Psoas muscle (tissue), 8 donors: ENCODE measurements at places on chromosomes 4 and X. TPM values are rescaled to one million over a fixed set of nuclear protein-coding genes. Genes with fewer than 3 reads are reported as not detected.

GRCh38 chrX:17817251-17817650 lies 43.8 kb downstream of the RAI2 start:
- H3K36me3 ChIP-seq: no peaks in the 10 kb centered on the region
- no peak for DNase-seq
- H3K27ac ChIP-seq: no peak overlapping the region
- no peaks in the 10 kb centered on the region for H3K27me3 ChIP-seq

DNA sequence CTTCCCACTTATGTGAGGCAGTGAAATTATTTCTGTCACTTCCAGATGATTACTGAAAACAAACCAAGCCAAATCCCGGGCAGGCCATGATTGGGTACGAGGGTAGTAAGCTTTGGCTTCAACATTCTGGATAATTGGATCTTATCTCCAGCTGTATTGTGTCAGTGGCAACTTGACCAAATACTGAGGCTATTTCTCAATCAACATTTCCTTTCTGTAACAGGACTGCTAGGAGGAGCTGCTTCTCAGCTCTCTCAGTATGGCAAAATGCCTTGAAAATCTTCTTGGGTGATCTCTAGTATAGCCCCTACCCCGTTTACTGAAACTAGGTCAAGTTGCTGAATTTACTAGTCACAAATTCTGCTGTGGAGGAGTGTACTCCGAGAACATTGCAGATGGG lies 169.3 kb upstream of the FRMPD4 start:
- no peaks in the 10 kb centered on the region for H3K4me1 ChIP-seq
- H3K27ac ChIP-seq: no peak overlapping the region
- H3K36me3 ChIP-seq: no peaks in the 10 kb centered on the region
- DNase-seq: no peak
- H3K4me3 ChIP-seq: no peak overlapping the region

DNA sequence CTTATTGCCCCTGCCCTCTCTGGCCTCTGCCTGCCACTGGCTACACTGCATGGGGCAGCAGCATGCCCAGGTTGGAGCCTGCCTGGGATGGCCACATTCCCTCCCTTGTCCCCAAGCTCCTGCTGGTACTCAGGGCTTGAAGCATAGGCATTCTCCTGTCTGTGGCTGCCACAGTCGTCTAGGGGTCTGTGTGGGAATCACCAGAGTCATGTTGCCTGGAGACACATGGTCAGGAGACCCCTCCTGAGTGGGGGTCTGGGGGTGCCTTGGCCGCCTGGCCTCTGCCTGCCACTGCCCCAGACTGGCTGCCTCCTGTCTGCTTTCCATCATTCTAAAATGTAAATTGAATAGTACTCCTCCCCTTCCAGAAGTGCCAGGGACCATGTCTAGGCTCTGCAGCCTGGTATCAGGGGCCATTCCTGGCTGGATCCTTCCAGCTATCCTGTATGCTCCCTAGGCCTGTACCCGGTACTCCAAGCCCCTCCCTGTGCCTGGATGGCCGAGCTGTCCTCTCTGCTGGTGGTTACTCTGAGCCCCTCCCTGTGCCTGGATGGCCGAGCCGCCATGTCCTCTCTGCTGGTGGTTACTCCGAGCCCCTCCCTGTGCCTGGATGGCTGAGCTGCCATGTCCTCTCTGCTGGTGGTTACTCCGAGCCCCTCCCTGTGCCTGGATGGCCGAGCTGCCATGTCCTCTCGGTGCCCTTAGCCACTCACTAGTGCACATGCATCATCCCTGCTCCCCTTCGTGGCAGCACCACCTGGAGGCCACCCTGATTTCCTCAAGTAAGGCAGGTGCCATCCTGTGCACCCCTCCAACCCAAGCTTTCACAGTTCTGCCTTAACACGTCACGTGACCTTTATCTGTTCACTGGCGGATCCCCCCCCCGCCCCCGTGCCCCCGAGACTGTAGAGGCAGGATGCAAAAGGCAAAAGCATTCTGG lies 5.5 kb upstream of the NKX1-1 start:
- no peaks in the 10 kb centered on the region for H3K36me3 ChIP-seq
- H3K27me3 ChIP-seq: peaks cover 92% of the 10 kb centered on the region
- no peak overlapping the region for H3K4me3 ChIP-seq
- no peaks in the 10 kb centered on the region for H3K4me1 ChIP-seq

DNA sequence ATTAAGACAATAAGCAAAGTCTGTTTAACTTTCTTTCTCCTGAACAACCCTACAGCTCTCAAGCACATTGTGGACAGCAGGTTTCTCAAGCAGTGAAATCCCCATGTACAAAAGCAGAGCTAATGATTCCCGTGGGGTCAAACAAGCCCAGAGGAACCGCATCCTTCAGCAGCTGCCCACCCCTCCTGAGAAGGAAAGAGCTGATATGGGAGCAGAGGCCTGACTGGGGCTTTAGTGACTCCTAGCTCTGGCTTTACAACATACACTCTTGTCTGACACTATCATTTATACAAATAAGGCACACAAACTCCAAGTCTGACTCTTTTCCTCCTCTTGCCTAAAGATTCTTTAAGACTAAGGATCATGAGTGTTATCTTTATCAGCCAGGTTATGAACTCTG lies 32.8 kb downstream of the HDAC8 start:
- H3K27me3 ChIP-seq: no peaks in the 10 kb centered on the region
- H3K36me3 ChIP-seq: no peaks in the 10 kb centered on the region
- no peak for DNase-seq
- H3K4me1 ChIP-seq: peaks cover 12% of the 10 kb centered on the region
- H3K27ac ChIP-seq: no peak overlapping the region

DNA sequence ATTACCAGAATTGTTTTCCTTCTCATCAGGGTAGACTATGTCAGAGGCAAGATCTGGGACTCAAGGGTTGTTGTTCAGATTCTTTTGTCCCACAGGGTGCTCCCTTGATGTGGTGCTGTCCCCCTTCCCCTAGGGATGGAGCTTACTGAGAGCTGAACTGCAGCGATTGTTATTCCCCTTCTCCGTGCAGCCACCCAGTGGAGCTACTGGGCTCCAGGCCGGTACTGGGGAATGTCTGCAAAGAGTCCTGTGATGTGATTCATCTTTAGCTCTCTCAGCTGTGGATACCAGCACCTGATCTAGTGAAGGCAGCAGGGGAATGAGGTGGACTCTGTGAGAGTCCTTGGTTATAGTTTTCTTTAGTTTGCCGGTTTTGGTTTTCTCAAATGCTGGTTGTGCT lies 247.4 kb upstream of the HAND2 start:
- H3K27ac ChIP-seq: no peak overlapping the region

GRCh38 chrX:9211269-9211668 lies 177.3 kb upstream of the FAM9B start:
- no peak for DNase-seq
- no peaks in the 10 kb centered on the region for H3K4me1 ChIP-seq
- no peak overlapping the region for H3K27ac ChIP-seq
- no peaks in the 10 kb centered on the region for H3K36me3 ChIP-seq
- no peaks in the 10 kb centered on the region for H3K27me3 ChIP-seq

DNA sequence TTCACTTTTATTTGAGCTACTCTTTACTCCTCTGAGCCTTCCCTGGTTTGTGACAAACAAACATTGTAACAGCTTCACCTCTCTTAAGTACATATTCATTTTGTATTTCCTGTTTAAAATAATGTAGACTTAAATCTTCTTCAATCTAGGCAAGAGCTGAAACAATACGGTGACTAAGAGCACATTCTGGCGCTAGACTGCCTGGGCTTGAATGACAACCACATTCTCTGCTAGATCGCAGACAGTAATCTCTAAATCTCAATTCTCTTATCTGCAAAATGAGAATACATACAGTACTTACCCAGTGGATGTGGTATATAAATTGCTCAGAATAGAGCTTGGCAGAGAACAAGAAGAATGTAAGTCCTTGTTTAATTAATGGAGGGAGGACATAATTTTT lies 144.8 kb downstream of the ARAP2 start:
- DNase-seq: no peak
- H3K27me3 ChIP-seq: no peaks in the 10 kb centered on the region
- H3K4me1 ChIP-seq: no peaks in the 10 kb centered on the region
- no peaks in the 10 kb centered on the region for H3K36me3 ChIP-seq

GRCh38 chr4:41041551-41041950 lies 172.8 kb downstream of the APBB2 start:
- H3K36me3 ChIP-seq: no peaks in the 10 kb centered on the region
- no peaks in the 10 kb centered on the region for H3K27me3 ChIP-seq
- DNase-seq: no peak
- no peak overlapping the region for H3K4me3 ChIP-seq

DNA sequence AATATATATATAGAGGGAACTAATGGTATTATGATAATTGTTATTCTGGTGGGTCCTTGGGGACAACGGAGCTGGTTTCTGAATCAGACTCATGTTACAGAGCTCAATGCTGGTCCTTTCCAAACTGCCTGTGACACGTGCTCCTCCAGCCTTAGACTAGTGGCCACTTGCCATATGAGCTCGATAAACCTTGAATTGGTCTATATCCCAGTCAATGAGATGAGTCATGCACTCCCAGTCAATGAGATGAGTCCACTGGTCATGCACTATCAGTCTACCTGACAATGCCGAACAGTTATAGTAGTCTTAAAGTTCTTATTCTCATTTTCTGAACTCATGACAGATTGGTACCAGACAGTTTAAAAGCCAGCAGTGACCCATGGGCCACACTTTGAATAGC lies 325.2 kb downstream of the LDB2 start:
- H3K27ac ChIP-seq: no peak overlapping the region
- no peak overlapping the region for H3K4me3 ChIP-seq
- no peaks in the 10 kb centered on the region for H3K27me3 ChIP-seq

GRCh38 chrX:78106651-78106986 lies 2.6 kb downstream of the PGK1 start:
- peaks cover 14% of the 10 kb centered on the region for H3K36me3 ChIP-seq
- peak overlapping the region; percentile 79 for H3K4me3 ChIP-seq
- H3K4me1 ChIP-seq: peaks cover 13% of the 10 kb centered on the region
- DNase-seq: no peak

GRCh38 chr4:52836120-52836519 lies 26.0 kb upstream of the RASL11B start:
- DNase-seq: no peak
- no peak overlapping the region for H3K4me3 ChIP-seq
- H3K4me1 ChIP-seq: peaks cover 32% of the 10 kb centered on the region
- no peaks in the 10 kb centered on the region for H3K36me3 ChIP-seq

- DNase-seq: no peak
- H3K27me3 ChIP-seq: no peaks in the 10 kb centered on the region
- no peaks in the 10 kb centered on the region for H3K4me1 ChIP-seq
- H3K27ac ChIP-seq: no peak overlapping the region
These were observed 276.9 kb downstream of the FAM47A start for GRCh38 chrX:33855251-33855650.

DNA sequence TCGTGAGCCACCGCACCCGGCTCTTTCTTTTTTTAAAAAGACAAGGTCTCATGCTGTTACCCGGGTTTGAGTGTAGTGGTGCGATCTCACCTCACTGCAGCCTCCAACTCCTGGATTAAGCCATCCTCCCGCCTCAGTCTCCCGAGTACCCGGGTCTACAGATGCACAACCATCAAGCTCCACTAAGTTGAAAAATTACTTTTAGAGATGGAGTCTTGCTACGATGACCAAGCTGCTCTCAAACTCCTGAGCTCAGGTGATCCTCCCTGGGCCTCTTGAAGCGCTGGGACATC lies 2.0 kb downstream of the SLC25A6 start:
- H3K4me3 ChIP-seq: peak overlapping the region; percentile 96
- no peaks in the 10 kb centered on the region for H3K27me3 ChIP-seq
- peak; percentile 4 for DNase-seq
- H3K27ac ChIP-seq: no peak overlapping the region
- peaks cover 63% of the 10 kb centered on the region for H3K36me3 ChIP-seq
- H3K4me1 ChIP-seq: peaks cover 42% of the 10 kb centered on the region

GRCh38 chrX:20225488-20225833 lies 41.2 kb downstream of the RPS6KA3 start:
- H3K4me1 ChIP-seq: no peaks in the 10 kb centered on the region
- DNase-seq: no peak
- H3K27me3 ChIP-seq: no peaks in the 10 kb centered on the region

DNA sequence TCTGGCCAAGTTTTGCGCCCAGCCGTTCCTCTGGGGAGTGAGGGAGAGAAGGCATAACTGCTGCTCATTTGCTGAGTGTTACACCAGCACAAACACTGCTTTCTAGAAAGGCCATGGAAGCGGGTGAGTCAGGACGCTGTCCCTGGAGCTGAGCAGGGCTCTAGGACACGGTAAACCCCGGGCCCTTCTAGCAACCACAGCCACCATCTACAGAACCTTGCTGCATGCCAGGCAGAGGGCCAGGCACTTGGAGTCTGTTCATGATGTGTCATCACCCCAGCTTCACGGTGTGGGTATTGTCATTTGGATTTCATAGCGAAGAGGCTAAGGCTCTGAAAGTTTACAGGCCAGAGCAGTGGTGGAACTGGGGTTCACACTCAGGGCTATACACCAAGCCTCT lies 31.8 kb upstream of the C4orf50 start:
- H3K27ac ChIP-seq: no peak overlapping the region
- DNase-seq: no peak
- H3K36me3 ChIP-seq: no peaks in the 10 kb centered on the region

DNA sequence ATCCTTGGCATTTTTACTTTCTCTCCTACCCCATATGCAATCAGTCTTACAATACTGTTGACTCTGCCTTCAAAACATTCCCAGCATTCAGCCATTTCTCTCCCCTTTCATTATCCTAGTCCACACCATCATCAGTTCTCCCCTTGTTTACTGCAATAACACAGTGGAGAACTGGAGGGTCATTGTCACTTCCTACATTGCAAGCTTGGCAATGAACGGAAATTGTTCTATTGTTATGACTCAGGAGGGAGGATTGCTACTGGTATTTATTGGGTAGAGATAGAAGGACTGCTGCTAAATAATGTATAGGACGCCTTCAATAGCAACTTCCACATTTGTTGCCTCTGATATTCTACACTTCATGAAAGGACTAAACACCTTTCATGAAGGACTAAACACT lies 231.8 kb downstream of the BANK1 start:
- no peaks in the 10 kb centered on the region for H3K4me1 ChIP-seq
- H3K27ac ChIP-seq: no peak overlapping the region
- no peaks in the 10 kb centered on the region for H3K27me3 ChIP-seq
- DNase-seq: no peak
- no peaks in the 10 kb centered on the region for H3K36me3 ChIP-seq

- H3K4me1 ChIP-seq: peaks cover 21% of the 10 kb centered on the region
- peak overlapping the region; percentile 71 for H3K4me3 ChIP-seq
- H3K27ac ChIP-seq: no peak overlapping the region
- DNase-seq: no peak
- no peaks in the 10 kb centered on the region for H3K36me3 ChIP-seq
These were observed 1.8 kb downstream of the PROM1 start for GRCh38 chr4:16082041-16082425.

- H3K4me3 ChIP-seq: no peak overlapping the region
- H3K27ac ChIP-seq: no peak overlapping the region
- no peaks in the 10 kb centered on the region for H3K27me3 ChIP-seq
- no peak for DNase-seq
- H3K4me1 ChIP-seq: no peaks in the 10 kb centered on the region
These were observed 121.6 kb upstream of the IGFBP7 start for GRCh38 chr4:57231781-57232180.

GRCh38 chr4:15470128-15470475 lies 420 bp downstream of the CC2D2A start:
- H3K27ac ChIP-seq: no peak overlapping the region
- peak overlapping the region; percentile 75 for H3K4me3 ChIP-seq
- no peaks in the 10 kb centered on the region for H3K27me3 ChIP-seq
- H3K36me3 ChIP-seq: no peaks in the 10 kb centered on the region
- no peak for DNase-seq

The TRPC5OS gene
- not detected for total RNA-seq

The EVC gene
- total RNA-seq: 1.9 TPM

The PNMA6F gene
- not detected for total RNA-seq

The SMIM31 gene
- total RNA-seq: not detected

The CRLF2 gene
- not detected for total RNA-seq

The CNKSR2 gene
- 0.11 TPM for total RNA-seq

The SMIM10L2A gene
- 0.08 TPM for total RNA-seq

The KIT gene
- 1.6 TPM for total RNA-seq

The MMRN1 gene
- 1.7 TPM for total RNA-seq

The BCLAF3 gene
- total RNA-seq: 6.9 TPM

The ATP5ME gene
- total RNA-seq: 494 TPM

The RHOXF2B gene
- not detected for total RNA-seq

The MFAP3L gene
- total RNA-seq: 4.8 TPM
